ENCODE measurements at places on chromosomes 5 and 9. TPM values are rescaled to one million over a fixed set of nuclear protein-coding genes. Genes with fewer than 3 reads are reported as not detected.
A peak's percentile ranks its signal among the peaks of the same experiment; 100 is the strongest.

GRCh38 chr9:81628897-81629296 lies 60.5 kb downstream of the TLE1 start:
- H3K27ac ChIP-seq = no peak overlapping the region
- no peak for DNase-seq
- no peaks in the 10 kb centered on the region for H3K36me3 ChIP-seq
- no peak overlapping the region for H3K4me3 ChIP-seq
- H3K27me3 ChIP-seq = no peaks in the 10 kb centered on the region

Gene ZNF366
- polyA plus RNA-seq = 0.76 TPM

Gene HTR4
- polyA plus RNA-seq = not detected

GRCh38 chr5:9653811-9654210 lies 23.7 kb upstream of the TAS2R1 start:
- no peaks in the 10 kb centered on the region for H3K27me3 ChIP-seq
- H3K36me3 ChIP-seq = no peaks in the 10 kb centered on the region
- no peak overlapping the region for H3K4me3 ChIP-seq
- no peak for DNase-seq
- no peak overlapping the region for H3K27ac ChIP-seq

Gene ELAVL2
- not detected for polyA plus RNA-seq

- no peak for DNase-seq
- no peaks in the 10 kb centered on the region for H3K27me3 ChIP-seq
- no peak overlapping the region for H3K27ac ChIP-seq
- H3K4me1 ChIP-seq = no peaks in the 10 kb centered on the region
- H3K36me3 ChIP-seq = no peaks in the 10 kb centered on the region
Measured at GRCh38 chr5:108810717-108811116, 63.0 kb downstream of the FER start.

DNA sequence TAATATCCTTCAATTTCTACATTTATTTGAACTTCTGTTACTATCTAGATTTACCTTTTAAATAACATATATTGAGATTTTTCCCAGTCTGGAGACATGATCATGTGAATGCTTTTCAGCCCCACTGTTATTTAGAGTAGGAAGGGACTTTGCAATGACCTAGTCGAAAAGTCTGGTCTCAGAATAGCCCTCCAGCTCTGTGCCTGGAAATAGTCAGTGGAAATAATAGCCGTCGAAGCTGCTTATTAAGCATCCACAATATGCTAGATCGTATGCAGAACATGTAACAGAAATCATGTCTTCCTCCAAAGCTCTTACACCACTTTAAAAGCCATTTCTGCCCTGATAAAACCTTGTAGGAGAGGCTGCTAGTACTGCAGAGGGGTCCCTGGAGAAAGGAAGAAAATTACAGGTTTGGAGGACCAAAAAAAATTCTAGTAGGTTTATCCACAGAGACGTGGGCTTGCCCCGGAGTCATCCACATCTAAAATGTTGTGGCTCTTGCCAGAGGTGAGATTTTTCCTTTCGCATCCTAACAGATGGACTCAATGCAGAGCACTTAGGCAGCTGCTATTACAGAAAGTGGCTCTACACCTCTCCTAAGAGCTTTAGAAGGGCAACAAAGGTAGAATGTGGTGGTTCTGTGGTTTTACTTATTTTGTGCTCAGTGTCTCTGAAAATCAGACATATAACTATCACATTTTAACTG lies 2.5 kb upstream of the FGF1 start:
- H3K4me1 ChIP-seq = no peaks in the 10 kb centered on the region
- no peak overlapping the region for H3K4me3 ChIP-seq
- H3K36me3 ChIP-seq = no peaks in the 10 kb centered on the region
- no peak for DNase-seq
- no peaks in the 10 kb centered on the region for H3K27me3 ChIP-seq

DNA sequence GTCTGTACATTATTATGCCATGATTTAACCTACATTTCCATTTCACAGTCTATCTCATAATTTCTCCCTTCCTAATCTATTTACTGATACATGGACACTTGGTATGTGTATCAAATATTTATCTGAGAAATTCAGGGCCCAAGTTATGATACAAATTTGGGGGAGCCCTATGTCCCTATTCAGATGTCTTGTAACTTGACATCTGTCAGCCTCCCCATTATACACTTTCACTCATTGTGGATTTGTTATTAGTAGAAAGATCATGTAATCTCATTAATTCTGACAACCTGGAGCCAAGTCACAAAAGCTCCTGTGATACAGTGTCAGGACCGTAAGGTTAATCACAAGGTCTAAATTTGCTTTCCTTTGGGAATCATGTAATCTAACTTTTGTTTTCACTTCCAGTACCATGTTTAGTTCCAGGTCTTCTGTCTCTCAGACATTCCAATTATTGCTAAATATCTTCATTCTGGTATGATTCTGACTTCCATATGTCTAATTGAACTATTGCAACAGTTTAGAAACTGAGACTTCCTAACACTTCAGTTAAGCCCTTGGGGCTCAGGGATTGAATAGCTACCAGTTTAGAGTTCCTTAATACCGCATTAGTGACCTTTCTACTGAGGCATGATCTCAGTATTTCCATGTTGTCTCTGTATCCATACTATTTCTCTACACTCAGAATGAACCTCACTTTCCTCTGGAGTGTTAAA lies 182.9 kb upstream of the NUDT12 start:
- H3K27me3 ChIP-seq = no peaks in the 10 kb centered on the region
- DNase-seq = no peak
- no peak overlapping the region for H3K27ac ChIP-seq
- no peak overlapping the region for H3K4me3 ChIP-seq
- H3K4me1 ChIP-seq = no peaks in the 10 kb centered on the region

- no peaks in the 10 kb centered on the region for H3K4me1 ChIP-seq
- no peaks in the 10 kb centered on the region for H3K36me3 ChIP-seq
Measured at GRCh38 chr9:20379804-20380225, 242.5 kb downstream of the MLLT3 start.

GRCh38 chr9:33148367-33149014 lies 18.6 kb downstream of the B4GALT1 start:
- peak overlapping the region; percentile 14 for H3K4me3 ChIP-seq
- H3K36me3 ChIP-seq = no peaks in the 10 kb centered on the region
- no peak overlapping the region for H3K27ac ChIP-seq
- DNase-seq = no peak

GRCh38 chr5:6557807-6558575 lies 74.9 kb downstream of the NSUN2 start:
- no peaks in the 10 kb centered on the region for H3K36me3 ChIP-seq
- DNase-seq = no peak
- no peaks in the 10 kb centered on the region for H3K27me3 ChIP-seq
- no peak overlapping the region for H3K4me3 ChIP-seq

Gene PRR16
- polyA plus RNA-seq = 0.74 TPM

Gene PDE6A
- not detected for polyA plus RNA-seq

Gene MFAP3
- polyA plus RNA-seq = 2.7 TPM

DNA sequence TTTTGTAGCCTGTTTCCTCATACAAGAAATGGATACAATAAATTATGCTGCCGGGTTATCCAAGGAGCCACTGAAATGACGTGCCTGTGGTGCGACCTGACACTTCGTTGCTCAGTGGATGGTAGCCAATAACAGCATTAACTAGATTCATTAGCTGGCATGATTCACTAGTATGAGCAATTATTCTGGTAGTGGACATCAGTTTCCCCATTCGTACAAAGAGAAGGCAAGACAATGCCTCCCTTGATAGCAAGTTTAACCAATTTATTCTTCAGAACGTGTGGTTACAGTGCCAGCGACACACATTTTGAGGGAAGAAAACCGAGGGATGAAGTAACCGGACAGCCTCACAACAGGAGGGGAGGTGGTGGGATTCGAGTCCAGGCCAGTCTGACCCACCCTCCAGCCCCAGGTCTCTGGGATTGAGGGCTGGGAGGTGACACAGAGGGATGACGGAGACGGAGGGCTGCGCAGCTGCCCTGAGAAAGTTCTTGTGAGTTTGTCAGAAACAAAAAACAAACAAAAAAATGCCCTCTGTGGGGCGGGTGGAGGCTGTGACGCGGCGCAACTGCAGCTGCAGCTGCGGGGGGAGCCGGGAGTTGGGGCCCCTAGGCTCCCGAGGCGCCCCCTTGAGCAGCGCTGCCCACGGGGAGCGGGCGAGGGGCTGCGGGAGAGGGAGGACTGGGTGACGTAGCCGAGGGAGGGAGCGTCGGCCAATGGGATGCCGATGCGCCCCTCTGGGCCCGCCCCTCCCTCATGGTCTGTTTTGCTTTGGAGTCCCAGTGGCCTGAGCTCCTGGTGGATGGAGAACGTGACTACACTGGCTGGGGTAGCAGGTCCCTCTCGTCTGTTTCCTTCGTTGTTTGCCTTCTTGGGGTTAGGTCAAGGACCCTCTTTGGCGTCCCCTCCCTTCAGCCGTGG lies 10.9 kb downstream of the LHX2 start:
- no peaks in the 10 kb centered on the region for H3K36me3 ChIP-seq
- DNase-seq = no peak
- peaks cover 14% of the 10 kb centered on the region for H3K4me1 ChIP-seq

Gene GPR151
- polyA plus RNA-seq = not detected

- no peak for DNase-seq
- H3K27ac ChIP-seq = no peak overlapping the region
- H3K27me3 ChIP-seq = no peaks in the 10 kb centered on the region
- no peaks in the 10 kb centered on the region for H3K4me1 ChIP-seq
- no peak overlapping the region for H3K4me3 ChIP-seq
- no peaks in the 10 kb centered on the region for H3K36me3 ChIP-seq
Measured at GRCh38 chr5:125413496-125414274, 667.2 kb upstream of the ZNF608 start.

Gene BHMT
- not detected for polyA plus RNA-seq

Gene RANBP17
- polyA plus RNA-seq = 0.07 TPM

Gene KCNT1
- not detected for polyA plus RNA-seq

Gene LCNL1
- not detected for polyA plus RNA-seq

Gene EPB41L4B
- polyA plus RNA-seq = not detected

Gene FOXD4L4
- not detected for polyA plus RNA-seq

DNA sequence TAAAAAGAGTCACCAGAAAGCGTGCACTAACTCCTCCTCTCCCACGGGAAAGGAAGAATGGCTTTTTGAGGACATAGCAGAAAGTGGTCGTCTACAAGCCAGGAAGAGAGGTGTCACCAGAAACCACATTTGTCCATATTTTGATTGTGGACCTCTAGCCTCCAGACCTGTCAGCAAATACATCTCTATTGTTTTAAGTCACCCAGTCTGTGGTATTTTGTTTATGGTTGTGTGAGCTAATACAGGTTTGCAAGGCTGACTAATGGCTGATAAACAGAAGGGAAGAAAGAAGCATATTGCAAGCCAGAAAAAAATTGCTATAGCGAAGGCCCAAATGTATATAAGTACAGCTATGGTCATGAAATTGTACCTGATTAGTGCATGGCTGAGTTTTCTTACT lies 21.4 kb downstream of the WDR70 start:
- H3K4me1 ChIP-seq = peaks cover 7% of the 10 kb centered on the region
- H3K36me3 ChIP-seq = peaks cover 27% of the 10 kb centered on the region
- no peak overlapping the region for H3K4me3 ChIP-seq
- H3K27ac ChIP-seq = no peak overlapping the region
- DNase-seq = no peak

GRCh38 chr5:116354699-116355098 lies 219.9 kb downstream of the SEMA6A start:
- H3K36me3 ChIP-seq = peaks cover 4% of the 10 kb centered on the region
- H3K4me1 ChIP-seq = peaks cover 14% of the 10 kb centered on the region
- no peak for DNase-seq
- H3K27me3 ChIP-seq = no peaks in the 10 kb centered on the region

- no peak for DNase-seq
- H3K4me1 ChIP-seq = no peaks in the 10 kb centered on the region
- no peaks in the 10 kb centered on the region for H3K36me3 ChIP-seq
- no peak overlapping the region for H3K27ac ChIP-seq
- no peaks in the 10 kb centered on the region for H3K27me3 ChIP-seq
Measured at GRCh38 chr5:31049936-31050704, 143.4 kb upstream of the CDH6 start.

All from CD14-positive monocyte (primary cell).